ENCODE measurements at places on chromosomes 11 and 22.

- DNase-seq, result no peak
Observed at GRCh38 chr11:2443406-2443805, 908 bp downstream of the TRPM5 start.

DNA sequence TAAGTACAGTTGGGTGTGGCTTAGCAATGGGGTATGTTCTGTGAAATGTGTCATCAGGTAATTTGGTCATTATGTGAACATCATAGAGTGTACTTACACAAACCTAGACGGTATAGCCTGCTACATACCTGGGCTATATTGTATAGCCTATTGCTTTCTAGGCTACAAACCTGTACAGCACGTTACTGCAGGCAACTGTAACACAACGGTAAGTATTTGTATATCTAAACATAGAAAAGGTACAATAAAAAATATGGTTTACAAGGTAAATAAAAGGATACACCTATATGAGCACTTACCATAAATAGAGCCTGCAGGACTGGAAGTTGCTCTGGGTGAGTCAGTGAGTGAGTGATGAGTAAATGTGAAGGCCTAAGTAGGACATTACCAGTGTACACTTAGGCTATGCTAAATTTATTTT, 73.1 kb upstream of the GDPD4 start:
- DNase-seq, result no peak

DNA sequence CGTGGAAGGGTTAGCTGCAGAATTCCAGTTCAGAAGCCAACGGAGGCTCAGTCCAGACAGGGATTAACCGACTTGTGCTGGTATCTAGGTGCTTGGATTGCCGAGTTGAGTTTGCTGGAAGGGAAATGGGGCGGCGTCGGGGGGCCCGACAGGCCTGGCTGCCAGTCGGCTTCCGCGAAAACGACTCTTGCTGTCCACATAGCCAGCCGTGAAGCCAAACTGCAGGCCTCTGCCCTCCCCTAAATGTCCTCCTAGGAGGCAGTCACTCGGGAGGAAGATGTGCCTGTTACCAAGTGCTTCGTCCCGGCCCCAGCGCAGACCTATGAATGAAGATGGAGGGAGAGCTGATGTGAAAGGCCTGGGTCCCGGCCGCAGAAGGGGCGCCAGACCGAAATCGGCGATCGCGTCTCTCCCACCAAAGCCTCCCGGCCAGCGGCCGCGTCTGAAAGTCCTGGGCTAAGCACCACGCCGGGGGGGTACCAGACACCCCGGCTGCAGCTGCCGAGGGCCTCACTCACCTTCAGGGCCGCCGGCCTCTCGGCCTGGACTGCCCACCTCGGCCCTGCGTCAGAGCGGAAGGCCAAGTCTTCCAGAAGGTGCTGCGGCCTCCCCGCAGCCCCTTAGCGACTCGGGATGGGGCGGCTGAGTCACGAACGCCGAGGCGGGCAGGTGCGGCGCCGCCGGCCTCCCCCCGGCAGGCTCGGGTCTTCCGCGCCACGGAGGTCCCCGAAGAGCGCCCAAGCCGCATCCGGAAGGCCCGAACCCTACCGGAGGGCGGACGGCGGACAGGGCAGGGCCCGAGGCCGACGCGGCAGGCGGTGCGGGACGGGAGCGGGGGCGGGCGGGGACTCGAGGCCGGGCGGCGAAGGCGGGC, 7.5 kb downstream of the DPAGT1 start:
- DNase-seq, result peak; percentile 60

- DNase-seq, result peak; percentile 14
Observed at GRCh38 chr22:49670456-49671330, 157.0 kb downstream of the BRD1 start.

DNA sequence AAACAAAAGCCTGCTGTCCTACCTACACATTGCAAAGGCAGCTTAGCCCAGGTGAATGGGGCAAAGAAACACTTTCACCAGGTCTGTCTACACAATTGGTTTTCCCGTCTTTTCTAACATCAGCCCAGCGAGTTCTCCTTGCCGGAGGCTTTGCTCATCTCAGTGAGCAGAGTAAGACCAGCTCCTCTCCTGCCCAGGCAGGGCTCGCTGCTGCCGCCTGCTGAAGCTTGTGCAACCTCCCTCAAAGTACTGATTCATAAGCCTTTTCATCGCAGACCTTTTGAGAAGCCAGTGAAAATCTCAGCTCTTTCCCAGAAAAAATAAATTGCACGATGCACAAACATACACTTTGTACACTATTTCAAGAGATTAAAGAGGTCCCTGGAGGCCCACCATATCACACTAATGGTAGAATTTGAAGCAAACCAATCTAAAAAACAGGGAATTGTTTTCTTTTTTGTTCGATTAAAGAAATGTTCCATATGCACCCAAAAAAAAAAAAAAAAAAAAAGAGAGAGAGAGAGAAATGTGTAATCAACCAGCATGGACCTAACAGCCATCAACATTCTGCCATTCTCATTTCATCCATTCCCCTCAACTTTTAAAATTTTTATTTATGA, 328.1 kb upstream of the MPPED2 start:
- peak; percentile 18 for DNase-seq

DNA sequence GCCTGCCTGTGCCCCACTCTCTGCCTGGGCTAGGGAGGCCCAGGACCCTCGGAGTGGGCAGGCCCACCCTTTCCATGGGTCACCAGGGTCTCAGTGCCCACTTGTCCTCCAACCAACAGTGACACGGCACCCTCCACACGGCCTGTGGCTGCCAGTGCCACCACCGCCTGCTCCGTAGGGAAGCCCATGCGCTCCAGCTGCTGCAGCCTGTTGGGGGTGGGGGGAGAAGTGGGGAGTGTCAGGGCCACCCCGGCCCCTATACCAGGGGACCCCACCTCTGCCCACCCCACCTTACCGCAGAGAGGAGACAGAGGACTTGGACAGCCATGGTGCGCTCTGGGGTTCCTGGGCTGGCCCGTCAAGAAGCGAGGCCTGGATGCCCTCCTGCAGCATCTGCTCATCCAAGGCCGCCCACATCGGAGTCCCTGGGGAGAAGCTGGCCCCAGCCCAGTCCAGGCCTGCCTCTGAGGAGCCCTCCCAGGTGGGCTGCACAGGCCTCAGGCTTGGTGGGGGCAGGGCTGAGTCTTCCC, 7.7 kb downstream of the RHBDD3 start:
- DNase-seq, result no peak

DNA sequence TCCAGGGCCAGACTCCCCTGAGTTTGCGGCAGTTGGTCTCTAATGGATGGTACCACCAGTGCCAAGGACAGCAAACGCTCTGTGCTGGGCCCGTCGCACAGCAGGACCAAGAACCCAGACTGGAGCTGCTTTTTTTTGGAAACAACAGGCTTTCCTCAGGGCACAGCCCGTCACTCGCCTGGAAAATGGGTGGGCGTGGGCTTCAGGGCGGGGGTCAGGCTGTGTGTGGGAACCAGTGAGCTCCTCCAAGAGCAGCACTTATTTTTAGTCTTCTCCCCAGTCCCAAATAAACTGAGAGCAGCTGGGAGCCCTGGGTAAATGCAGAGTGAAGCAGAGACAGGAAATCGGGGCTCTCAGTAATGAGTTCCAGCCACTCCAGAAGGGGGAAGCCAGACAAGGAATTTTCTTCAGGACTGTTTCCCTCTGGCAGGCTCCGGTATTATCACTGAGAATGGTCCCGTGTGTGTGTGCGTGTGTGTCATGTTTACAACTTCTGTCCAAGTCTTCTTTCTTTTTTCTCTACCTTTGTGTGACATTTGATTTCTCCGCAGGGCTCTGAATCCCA, 63.0 kb downstream of the PPFIBP2 start:
- no peak for DNase-seq

- DNase-seq, result no peak
Observed at GRCh38 chr11:69654660-69655478, 13.9 kb downstream of the CCND1 start.

DNA sequence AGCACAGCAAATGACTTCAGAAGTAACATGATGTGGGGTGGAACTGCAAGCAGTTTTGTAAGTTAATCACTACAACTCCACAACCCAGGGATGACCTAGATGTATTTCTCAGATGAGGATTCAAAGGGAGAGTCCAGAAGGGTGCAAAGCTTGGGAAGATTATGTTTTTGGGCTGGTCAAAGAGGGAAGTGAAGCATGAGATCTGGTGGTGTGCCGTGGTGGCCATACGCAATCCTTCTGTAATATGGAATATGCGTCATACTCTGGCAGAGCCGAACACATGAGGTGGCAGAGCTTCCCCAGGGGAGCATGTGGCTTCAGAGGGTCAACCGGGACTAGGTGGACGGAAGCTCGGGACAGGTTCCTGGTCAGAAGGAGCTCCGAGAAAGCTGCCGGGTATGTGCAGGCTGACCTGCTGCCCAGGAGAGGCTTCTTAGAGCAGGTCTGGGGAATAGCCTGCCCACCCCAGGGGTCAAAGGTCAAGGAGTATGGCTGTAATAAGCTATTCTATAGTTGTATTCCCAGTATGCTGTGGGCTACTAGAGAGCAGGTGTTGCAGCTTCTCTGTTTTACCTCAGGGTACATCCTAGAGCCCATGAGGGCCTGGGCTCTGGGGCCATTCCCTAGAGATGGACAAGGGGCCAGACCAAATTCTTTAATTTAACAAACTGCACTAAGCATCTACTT, 70.1 kb upstream of the PHOX2A start:
- no peak for DNase-seq

- peak; percentile 72 for DNase-seq
Observed at GRCh38 chr11:70176940-70177689, 26.0 kb upstream of the FADD start.

DNA sequence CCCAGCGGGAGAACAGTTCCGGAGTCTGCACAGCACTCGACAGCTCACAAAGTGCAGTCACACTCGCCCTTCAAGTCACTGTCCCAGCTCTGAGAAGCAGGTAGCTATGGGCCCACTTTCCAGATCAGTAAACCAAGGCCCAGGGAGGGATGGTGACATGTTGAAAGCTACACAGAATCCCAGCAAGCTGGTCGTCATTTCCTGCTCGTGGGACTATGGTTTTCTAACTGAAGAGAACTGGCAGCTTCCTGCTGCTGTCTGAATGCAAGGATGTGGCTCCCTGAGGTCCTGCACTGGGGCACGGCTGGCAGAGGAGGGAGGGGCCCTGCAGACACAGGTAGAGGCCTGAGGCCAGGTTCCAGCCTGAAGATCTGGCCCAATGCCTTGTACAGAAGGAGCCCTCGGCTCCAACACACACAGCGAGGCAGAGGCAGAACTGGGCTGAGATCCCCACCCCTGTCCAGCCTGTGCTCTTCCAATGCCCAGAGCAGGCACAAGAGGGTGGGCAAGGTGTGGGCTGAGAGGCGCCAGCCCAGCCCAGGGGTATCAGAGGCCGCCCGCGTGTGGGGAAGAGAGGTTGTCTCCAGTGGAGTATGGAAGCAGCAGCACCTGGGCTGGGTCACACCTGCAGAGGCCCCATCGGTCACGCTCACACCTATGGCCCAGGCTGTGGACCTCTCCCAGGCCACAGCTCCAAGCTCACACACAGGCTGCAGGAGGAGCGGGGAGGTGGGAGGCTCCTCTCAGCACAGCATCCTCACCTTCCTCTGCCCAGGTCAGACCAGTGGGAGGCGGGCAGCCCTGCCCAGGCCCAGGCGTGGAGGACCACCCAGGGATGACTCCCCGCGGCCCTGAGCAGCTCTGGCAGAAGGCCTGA, 119.2 kb downstream of the PHF21B start:
- DNase-seq, result no peak

DNA sequence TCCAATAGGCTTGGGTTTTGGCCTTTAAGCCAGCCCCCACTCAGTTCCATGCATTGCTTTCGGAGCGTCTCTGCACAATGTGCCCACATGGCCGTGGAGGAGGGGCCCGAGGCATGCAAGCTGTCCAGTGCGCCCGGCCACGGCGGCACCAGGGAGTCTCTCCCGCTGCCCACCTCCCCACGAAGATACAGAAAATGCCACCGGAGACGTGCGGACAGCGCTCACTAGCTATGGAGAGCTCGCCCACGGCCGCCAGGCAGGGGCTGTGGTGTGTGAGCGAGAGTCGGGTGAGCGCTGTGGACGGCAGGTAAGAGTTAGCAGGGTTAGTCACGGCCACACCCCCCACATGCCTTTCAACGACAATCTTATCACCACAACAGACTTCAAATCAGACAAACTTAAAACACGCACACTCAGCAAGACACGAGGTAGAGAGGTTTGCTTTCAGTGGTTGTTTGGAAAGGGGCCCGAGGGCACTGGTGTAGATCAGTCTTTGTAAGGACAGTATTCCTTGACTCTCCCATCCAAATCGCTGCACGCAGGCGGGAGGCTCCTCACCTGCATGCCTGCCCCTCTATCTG, 18.7 kb upstream of the BID start:
- no peak for DNase-seq

GRCh38 chr11:113043698-113044097, 82.5 kb downstream of the NCAM1 start:
- no peak for DNase-seq

DNA sequence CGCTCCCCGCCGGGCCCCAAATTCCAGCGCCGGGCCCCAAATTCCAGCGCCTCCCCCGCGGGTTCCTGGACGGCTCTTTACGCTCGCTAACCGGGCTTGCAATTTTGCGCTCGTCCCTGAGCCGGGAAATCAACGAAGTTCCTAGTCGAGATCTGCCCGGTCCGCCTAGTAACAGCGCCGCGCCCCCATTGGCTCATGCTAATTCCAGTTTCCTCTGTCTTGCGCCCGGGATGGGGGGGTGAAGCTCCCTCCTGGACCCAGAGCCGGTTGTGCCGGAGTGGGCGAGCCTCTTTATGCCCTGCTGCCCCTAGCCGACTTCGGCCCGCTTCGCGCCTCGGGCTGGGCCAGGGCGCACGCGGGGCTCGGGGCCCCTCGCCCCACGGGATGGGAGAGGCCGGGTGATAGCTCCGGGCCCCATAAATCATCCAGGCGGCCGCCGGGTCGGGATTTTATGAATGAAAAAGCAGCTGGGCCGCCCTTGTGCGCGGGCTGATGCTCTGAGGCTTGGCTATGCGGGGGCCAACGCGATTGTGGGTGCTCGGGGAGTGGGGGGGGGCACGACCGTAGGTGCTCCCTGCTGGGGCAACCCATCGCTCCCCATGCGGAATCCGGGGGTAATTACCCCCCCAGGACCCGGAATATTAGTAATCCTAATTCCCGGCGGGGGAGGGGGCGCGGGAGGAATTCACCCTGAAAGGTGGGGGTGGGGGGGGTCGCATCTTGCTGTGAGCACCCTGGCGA, 1.8 kb upstream of the CCND1 start:
- DNase-seq, result peak; percentile 27

GRCh38 chr11:1623716-1624115, 1.8 kb upstream of the KRTAP5-4 start:
- DNase-seq, result no peak

GRCh38 chr11:5232176-5232575, 2.1 kb downstream of the HBD start:
- DNase-seq, result no peak

Measured in activated CD4-positive, alpha-beta T cell treated with anti-CD3 and anti-CD28 coated beads, Interleukin-2, Interleukin-6, amounts not matched to agents 100 ng/mL and 50 ng/mL, durations not matched to agents 16 hours and 8 hours (primary cell).